ENCODE measurements at places on chromosomes 7 and 10.

- no peak for DNase-seq
Observed at GRCh38 chr7:2821842-2822507, 22.1 kb downstream of the GNA12 start.

GRCh38 chr7:142855114-142855743 is 353 bp downstream of the EPHB6 start:
- DNase-seq = no peak

- no peak for DNase-seq
Observed at GRCh38 chr7:117043108-117043825, 90.0 kb downstream of the ST7 start.

GRCh38 chr10:73810358-73810734 is 1.1 kb downstream of the NDST2 start:
- no peak for DNase-seq

- no peak for DNase-seq
Observed at GRCh38 chr10:62225362-62225761, 43.3 kb downstream of the RTKN2 start.

- DNase-seq = no peak
Observed at GRCh38 chr10:49367600-49367999, 28.3 kb downstream of the DRGX start.

GRCh38 chr7:141511316-141511675 is 39.9 kb upstream of the AGK start:
- no peak for DNase-seq

- DNase-seq = peak; percentile 51
Observed at GRCh38 chr7:4742051-4742573, 33.3 kb upstream of the AP5Z1 start.

- no peak for DNase-seq
Observed at GRCh38 chr10:31959461-31960173, 31.0 kb upstream of the ARHGAP12 start.

DNA sequence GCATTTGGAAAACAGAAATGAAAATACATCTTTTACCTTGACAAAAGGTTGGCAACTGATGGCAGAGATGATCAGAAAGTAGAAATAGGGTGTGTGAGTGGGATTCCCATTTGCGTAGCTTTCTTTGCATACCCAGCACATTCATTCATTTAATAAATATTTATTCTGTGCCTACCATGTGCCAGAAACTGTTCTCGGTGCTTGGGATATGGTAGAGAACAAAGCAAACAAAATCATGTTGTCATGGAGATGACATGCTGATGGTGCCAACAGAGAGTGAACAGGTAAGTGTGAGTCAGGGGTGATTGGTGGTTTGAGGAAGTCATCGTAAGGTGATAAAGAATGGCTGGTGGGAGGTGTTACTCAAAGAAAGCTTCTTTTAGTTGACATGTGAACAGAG is 45.4 kb downstream of the CACNB2 start:
- no peak for DNase-seq

DNA sequence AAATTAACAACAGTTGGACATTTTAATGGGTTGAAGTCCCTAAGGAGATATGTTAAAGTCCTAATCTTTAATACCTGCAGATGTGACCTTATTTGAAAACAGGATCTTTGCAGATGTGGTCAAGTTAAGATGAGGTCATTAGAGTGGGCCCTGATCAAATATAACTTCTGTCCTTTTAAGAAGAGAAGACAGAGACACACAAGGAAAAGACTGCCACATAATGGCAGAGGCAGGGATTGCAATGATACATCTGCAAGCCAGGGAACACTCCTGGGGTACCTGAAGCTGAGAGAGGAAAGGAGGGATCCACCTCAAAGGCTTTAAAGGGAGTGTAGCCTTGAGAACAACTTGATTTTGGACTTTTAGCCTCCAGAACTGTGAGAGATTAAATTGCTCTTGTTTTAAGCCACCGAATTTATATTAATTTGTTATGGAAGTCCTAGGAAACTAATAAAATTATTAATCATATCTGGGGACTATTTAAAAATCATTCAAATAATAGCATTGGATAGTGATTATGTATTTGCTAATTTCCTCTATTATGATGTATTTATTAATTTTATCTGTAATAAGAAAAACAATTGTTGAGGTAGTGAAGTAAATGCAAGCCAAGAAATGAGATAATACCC is 700.0 kb upstream of the PCDH15 start:
- peak; percentile 4 for DNase-seq

- no peak for DNase-seq
Observed at GRCh38 chr10:6386346-6386745, 183.6 kb downstream of the PFKFB3 start.

DNA sequence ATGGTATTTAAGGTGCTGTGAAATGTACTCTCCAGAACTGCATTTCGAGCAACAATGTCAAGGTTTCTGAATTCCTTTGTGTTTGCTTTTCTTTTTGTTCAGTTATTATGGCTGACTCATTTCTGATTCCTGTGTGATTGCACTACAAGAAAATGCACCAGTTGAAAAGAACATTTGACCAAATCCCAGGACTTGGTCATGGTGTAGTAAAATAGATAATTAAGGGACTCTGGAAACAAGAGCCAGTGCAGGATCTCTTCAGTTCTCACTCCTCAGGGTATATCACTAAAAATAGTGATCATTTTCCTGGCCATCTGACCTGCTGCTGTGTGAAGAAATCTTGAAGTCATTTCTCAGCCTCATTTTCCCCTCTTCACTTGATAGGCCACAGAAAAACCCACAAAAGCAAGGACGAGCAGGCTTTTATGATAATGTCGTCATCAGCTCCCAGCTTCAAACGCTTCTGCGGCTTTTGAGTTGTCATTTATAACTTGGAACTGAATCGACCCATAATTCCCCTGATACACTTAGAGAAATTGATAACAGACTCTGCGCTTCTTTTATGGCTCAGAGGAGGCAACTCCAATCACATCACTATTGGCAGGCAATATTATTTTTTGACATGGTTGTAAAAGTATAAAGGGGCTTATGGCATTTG is 274.7 kb downstream of the HDAC9 start:
- no peak for DNase-seq

- DNase-seq = no peak
Observed at GRCh38 chr10:61754587-61755550, 92.1 kb downstream of the CABCOCO1 start.

DNA sequence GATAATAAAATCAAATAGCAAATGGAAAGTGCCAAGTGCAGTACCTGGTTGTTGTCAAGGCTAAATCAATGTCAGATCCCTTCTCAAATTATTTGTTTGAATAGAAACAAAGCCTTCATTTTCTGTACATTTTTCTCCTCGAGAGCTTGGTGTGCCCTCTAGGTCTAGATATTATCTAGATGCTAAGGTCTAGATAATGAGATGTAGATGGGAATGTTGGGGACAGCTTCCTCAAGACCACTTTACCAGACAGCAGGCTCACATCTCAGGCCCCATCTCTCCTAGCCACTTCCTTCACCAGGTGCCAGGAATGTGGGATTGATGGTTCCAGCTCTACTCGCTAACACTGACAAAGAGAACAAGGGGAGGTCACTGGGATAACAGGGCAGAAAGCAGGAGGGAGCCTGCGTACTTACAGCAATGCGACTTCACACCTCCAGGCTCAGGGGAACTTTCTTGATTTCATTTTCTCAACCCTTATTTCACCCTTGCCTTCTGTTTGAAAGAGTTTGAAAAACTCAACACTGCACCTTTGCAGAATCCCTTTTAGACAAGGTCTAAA is 451.4 kb upstream of the VSTM2A start:
- DNase-seq = no peak

DNA sequence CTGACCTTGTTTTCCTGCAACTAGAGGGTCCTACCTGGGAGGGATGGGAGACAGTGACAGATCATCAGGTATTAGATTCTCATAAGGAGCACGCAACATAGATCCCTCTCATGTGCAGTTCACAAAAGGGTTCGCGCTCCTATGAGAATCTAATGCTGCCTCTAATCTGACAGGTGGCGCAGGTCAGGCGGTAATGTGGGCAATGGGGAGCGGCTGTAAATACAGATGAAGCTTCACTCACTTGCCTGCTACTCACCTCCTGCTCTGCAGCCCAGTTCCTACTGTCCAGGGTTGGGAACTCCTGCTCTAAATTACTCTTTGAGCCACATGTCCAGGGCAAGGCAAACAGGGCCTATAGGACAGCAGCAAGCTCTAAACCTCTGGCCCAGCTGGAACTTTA is 46.2 kb downstream of the GFRA1 start:
- no peak for DNase-seq

DNA sequence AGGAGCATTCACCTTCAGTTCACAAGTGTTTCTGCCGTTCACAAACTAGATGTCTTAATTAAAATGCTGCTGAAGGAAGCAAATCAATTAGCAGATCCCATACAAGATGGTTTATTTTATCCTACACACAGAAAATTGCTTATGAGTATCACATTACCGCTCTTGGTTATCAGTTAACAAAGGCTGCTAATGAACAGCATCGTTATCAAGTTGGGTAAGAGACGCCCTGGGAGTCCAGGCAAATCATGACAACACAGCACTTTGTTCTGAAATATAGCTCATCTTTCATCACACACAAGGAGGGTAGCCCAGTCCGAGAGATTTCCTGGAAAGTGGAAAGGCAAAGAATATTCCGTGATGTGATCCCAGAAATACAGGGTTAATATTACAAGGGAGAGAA is 20.8 kb upstream of the FAM170B start:
- no peak for DNase-seq

- DNase-seq = no peak
Observed at GRCh38 chr10:6136215-6137201, 47.7 kb downstream of the RBM17 start.

Measured in large intestine (tissue), 12 donors.